ENCODE measurements at places on chromosomes 16 and 17.

DNA sequence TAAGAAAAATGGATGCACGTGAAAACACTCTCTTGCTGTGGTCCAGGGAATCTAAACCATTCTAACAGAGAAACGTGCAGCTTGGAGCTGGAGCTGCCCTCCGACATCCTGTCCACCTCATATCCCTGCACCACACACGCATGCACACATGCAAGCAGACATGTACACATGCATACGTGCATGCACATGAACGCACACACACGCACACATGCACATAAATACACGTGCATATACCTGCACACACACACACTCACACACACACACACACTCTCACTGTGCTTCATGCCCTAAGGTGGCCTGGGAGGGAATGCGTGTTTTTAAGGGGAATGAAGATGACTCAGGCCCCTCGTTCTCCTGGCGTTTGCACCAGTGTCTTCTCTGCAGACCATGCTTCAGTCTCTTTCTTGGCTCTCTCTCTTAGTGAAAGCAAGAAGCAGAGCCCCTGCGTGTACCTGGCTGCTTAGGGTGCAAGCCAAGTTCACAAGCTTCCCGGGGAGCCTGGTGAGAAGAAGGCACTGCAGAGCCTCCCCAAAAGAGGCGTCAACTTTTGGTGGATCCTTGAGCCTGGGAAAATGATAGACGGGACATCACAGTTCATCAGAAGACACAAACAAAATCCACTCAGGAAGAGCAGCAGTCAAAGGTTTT, 72.8 kb downstream of the GOSR1 start:
- DNase-seq, result no peak

- DNase-seq, result no peak
Measured at GRCh38 chr17:81298991-81299738, 4.1 kb upstream of the SLC38A10 start.

GRCh38 chr17:49351572-49352140, 10.4 kb downstream of the ZNF652 start:
- no peak for DNase-seq

- peak; percentile 88 for DNase-seq
Measured at GRCh38 chr17:4789951-4790704, 1.4 kb downstream of the GLTPD2 start.

DNA sequence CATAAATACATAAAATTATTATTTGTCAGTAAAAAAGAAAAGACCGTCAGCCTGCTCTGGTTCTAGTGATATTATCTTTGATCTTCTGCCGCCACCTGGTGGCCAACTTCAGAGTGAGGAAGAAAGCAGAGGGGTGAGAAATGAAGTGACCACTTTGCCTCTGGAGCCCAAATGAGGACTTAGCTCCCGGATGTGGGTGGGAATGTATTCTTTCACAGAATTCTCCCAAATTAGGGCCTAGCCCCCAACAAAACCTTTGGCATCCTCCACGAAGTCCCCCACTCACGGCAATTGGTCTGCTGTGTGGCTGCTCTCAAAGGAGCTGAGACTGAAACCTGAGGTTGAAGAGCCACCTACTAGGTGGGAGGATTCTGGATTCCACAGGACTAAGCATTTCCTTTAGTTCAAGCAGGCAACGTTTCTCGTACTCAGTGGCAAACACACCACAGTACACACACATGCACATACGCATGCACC, 4.9 kb upstream of the ZNF267 start:
- DNase-seq, result peak; percentile 86

DNA sequence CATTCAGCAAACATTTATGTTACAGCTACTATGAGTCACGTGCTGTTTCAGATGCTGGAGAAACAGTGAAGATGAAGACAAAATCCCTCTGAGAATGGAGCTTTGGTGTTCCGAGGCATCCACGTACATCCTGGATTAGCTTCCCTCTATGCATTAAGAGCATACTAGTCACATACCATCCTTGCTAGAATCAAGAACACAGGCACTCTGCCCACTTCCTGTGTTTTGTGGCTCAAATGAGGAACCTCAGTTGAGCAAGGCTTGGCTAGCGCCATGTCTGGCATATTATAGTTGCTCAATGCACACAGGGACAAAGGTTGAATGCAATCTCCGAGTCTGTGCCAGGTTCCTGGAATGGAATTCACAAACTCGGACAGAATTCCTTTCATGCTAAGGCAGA, 297.5 kb downstream of the XYLT1 start:
- no peak for DNase-seq

- DNase-seq, result no peak
Measured at GRCh38 chr17:57253362-57254065, 2.8 kb upstream of the MSI2 start.

- DNase-seq, result no peak
Measured at GRCh38 chr17:550041-550398, 164.6 kb downstream of the VPS53 start.

- no peak for DNase-seq
Measured at GRCh38 chr16:89476379-89476778, 14.0 kb downstream of the ANKRD11 start.

- DNase-seq, result no peak
Measured at GRCh38 chr16:59259950-59260319, 525.8 kb upstream of the GOT2 start.

DNA sequence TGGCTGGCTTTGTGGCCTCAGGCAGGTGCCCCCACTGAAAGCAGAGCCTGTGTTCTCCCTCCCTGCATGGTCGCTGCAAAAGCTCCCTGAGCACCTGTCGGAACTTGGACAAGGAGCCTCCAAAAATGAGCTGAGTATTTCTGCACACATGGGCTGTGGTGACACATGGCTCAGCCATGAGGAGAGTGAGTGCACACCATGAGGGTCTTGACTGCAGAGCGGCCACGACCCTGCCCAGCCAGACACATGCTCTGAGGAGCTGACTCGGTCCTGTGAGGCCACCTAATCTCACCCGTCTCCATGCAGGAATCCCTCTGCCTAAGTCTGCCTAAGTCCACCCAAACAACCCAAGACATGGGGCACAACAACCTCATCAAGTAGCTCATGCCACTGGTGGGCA, 128.9 kb downstream of the DYNLRB2 start:
- DNase-seq, result no peak

DNA sequence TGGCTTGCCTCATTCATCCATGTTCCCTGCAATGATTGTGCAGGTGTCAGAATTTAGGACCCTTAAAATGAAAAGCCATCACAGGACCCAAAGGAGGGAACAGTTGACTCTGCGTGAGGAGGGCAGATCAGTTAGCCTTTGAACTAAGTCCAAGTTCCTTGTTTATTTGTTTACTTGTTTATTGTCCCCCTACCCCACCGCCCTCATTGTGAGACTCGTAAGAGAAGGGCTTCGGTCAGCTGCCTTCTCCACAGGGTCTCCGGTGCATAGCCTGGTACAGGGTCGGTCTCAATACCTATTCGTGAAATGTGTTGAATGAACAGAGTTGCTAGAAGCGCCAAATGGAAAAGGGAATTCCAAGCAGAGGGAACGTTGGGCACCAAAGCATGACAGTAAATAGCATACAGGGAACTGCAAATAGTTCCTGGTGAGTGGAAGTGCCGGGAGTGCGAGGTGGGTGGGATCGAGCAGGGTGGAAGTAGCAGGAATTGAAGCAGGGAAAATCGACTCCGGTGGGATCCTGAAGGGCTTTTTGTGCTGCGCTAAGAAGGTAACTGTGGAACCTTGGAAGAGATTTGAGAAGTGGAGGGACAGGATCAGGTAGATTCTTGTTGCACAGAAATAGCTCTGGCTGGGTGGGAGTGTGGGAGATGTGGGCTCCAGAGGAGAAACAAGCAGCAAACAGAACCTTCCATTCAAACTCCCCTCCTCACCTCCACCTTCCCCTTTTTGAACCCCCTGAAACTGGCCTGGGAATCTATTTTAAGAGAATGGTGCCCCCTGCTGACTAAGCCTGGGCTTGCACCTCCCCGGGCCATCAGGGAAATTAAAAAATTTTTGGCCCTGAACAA, 12.7 kb downstream of the SLC35B1 start:
- peak; percentile 81 for DNase-seq

DNA sequence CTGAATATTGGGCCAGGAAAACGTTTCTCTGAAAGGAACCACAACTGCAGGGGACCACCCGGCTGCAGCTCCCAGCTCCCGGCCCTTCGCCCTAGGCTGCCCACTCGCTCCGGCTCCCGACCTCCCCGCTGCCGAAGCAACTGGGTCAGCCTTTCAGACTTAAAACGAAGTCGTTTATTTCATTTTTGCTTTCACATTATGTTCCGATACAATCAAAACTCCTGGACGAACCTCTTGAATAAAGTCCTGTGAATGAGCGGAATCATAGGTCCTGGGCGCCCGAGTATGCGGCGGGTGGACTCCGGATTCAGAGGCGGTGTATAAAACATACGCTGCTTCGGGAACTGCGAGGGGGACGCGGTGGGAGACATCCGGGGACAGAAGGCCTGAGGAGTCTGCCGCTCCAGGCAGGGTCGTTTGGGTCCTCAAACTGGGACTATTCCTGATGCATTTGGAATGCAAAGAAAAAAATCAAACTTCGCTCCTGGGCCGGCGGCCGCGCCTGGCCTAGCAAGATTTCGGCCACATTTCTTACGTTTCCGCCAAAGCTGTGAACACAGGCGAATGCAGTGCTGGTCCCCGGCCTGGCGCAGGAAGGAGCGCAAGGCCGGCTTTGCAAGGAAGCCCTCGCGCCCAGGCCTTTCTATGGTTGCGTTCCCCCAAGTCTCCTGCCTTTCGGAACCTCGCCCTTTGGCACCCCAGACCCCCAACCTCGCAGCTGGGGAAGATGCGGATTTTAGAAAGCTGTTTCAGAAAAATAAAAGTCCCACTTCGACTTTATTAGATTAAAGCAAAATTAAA, 3.7 kb downstream of the CBLN1 start:
- no peak for DNase-seq

GRCh38 chr16:77548151-77548550, 113.3 kb upstream of the ADAMTS18 start:
- no peak for DNase-seq

DNA sequence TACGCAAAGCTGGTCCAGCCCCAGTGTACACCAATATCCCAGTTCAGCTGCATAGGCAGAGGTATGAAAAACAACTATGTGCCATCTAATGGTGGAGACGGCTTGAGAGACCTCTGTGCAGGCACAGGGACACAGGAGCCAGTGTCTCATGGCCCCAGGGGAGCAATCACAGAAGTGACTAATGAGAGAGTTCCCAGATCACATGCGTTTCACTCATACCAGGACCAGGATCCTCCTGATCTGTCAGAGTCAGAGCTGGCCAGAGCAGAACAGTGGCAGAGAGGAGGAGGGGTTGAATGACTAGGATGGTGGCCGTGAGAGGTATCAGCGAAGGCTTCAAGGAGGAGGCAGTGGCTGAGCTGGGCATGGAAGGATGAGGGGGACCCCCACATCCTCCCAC, 41.1 kb downstream of the TMEM132E start:
- DNase-seq, result no peak

DNA sequence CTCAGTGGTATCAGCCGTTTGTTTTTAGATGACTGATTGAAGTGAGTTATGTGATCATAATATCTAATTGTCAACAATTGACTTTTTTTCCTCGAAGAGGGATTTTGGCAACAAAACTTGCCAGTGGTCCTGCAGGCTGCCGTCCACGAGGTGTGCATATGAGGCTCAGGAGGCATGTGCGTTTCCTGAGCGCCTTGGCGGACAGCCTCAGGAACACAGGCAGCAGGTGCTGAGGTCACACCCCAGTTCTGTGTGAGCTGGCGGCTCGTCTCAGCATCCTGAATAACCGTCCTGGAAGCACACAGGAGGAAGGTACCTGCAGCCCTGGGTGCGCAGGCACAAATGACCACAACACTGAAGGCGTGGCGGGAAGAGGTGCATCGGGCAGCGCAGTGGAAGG, 11.7 kb downstream of the SPG7 start:
- no peak for DNase-seq

- peak; percentile 45 for DNase-seq
Measured at GRCh38 chr16:84138824-84139627, 6.0 kb downstream of the HSDL1 start.

DNA sequence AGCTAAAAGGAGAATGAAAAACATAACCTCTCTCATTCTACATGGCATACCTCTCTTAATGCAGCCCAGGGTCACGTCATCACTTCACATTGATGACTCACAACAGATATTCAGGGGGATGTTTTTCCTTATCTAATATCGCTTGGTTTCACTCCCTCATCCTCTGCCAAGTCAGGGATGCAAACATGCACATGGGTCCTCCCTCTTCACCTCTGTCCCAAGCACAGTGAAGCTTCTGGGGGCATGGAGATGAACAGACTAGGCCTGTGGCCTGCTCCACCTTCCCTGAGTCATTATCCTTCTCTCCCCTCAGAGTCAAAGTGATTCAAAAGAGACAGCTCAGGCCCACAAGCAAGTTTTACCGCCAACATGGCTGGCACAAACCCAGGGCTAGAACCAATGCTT, 2.3 kb upstream of the MT2A start:
- DNase-seq, result no peak

GRCh38 chr16:54812229-54812628, 118.4 kb upstream of the IRX5 start:
- DNase-seq, result no peak

DNA sequence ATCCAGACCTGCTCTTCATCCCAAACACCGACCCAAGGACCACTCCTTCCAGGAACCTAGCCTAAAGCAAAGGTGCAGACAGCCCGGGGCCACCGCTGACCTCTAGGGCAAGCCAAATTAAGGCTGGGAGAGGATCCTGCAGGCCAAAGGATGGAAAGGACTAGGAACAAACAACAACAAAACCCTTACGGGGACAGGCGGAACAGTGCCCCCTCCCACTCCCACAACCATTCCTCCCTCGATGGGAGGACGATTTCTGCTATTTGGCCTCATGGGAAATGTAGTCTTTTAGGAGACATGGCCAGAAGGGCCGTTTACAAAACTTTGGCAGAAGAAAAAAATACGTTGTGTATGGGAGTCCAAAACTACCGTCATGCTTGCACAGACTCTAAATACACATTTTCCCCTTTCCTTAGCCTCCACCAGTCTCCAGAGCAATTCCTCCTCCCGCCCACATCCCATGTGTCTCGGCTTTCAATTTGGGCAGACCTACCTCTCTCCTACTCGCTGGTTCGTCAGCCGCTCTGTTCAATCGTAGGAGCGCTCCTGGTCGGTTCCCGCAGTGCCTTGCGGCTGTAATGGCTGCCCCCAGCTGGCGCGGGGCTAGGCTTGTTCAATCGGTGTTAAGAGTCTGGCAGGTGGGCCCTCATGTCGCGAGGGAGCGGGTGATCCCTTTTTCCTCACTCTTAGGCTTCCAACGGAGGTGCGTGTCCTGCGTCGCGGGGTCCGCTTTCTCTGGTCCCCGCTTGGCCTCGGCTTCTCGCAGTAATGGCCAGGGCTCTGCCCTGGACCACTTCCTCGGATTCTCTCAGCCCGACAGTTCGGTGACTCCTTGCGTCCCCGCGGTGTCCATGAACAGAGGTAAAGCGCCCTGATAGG, at the start of gene ERAL1:
Gene ERAL1, plus strand, starts transcription at position 560 of the 879 bp plus-strand sequence. Its CDS starts 19 bp downstream, at position 579.
- peak; percentile 90 for DNase-seq

- no peak for DNase-seq
Measured at GRCh38 chr17:11331547-11332513, 90.8 kb downstream of the SHISA6 start.

All from stimulated activated CD4-positive, alpha-beta T cell treated with anti-CD3 and anti-CD28 coated beads, Interleukin-15, amount 100 ng/mL, for 24 hours (primary cell).